ENCODE measurements at places on chromosomes 4 and X.
A peak's percentile ranks its signal among the peaks of the same experiment; 100 is the strongest.

DNA sequence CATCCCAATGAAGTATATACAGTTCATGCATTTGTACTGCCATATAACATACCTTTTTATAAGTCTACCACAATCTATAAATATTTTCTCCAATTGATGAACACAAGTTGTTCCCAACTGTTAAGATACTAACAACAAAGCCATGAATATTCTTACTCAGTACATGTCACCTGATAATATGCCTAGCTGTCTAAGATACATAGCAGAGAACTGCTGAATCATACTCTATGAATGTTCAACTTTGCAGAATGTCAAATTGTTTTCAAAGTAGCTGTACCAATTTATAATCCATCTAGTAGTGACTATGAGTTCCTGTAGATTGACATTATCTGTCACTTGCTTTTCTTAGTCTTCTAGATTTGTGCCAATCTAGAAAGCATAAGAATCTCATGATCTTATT, 84.9 kb downstream of the RAB28 start:
- DNase-seq = no peak

GRCh38 chrX:49884290-49884862, 5.1 kb downstream of the USP27X start:
- DNase-seq = peak; percentile 58

DNA sequence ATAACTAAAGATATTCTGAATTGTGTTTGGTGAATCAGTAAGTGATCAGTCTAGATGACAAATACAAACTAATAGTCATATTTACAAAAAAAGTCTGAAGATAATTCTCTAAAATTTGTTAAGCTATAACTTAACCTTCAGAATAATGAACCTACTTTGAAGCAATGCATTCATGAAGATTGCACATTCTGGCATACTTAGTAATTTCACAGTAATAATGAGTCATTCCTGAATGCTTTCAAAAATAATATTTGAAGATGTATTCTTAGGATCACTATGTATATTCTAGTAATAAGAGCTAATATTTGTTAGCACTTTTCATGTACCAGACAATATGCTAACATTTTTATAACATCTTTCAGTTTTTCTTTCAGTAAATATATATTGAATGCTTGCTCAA, 756.7 kb upstream of the SLIT2 start:
- no peak for DNase-seq

- no peak for DNase-seq
Observed at GRCh38 chrX:132227383-132228112, 8.3 kb upstream of the RAP2C start.

DNA sequence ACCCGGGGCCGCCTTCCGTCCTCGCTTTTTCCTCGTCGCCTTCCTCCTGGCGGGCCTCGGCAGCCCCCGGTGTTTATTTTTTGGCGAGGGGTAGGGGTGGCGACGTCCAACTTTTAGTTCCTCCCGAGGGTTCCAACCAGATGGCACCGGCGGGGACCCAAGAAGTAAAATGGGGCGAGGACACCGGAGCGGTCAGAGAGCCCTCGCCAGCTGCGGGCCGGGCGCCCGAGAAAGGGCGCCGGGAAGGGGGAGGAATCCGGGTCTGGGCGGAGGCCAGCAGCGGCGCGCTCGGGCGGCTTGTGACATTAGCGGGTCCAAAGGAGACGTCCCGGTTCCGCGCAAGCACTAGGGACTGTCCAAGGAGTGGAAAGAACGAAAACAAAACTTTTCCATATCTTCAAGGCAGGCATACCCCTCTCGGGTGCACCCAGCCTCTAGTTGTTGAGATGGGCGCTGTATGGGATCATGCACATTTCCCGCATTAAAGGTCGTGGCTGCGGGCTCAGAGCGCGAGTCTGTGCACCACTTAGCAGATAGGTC, 691 bp upstream of the USP46 start:
- peak; percentile 48 for DNase-seq

GRCh38 chr4:22477136-22477812, 38.6 kb downstream of the ADGRA3 start:
- DNase-seq = no peak

GRCh38 chr4:145755802-145756201, 75.9 kb downstream of the C4orf51 start:
- no peak for DNase-seq

GRCh38 chrX:11666952-11667685, 1.4 kb upstream of the ARHGAP6 start:
- DNase-seq = no peak

GRCh38 chr4:147049946-147050345, 104.3 kb upstream of the TTC29 start:
- no peak for DNase-seq

GRCh38 chrX:47501226-47502074, 18.4 kb upstream of the ZNF41 start:
- no peak for DNase-seq

DNA sequence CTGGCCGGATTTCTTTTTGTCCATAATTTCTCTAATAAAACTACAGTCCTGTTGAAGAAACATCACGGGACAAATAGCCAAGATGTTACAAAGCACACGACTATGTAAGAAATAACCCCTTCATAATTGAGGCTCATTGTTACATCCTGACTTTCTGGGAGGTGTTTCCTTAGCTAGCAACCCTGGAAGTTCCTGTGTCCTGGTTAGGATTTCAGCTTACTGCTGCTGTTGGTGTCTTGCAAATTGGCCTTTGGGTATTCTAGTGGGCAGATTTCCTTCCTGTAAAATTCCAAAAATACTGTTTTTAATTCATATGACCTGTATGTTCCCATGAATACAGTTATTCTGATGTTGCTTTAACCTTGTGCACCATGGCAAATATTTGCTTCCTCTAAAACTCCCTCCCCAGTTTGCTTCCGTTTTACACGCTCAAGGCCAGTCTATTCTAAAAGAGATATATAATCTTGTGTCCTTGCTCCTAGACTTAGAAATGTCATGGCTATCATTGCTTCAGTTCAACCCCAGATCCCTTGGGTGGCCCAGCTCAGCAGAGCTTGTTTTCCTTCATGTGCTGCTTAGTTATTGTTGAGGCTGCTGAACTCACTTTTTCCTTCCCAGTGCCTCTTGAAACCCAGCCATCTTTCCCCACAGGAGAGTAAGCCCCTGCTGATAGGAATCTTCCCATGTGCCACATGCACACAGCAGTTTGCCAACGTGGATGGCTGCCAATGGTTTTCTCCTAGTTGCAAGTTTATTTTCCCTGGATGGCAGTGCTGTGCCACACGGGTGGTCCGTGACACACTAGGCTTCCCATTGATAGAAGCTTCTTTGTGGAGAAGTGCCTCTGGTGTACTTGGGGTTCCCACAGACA, 75.8 kb downstream of the TSPAN7 start:
- DNase-seq = no peak

DNA sequence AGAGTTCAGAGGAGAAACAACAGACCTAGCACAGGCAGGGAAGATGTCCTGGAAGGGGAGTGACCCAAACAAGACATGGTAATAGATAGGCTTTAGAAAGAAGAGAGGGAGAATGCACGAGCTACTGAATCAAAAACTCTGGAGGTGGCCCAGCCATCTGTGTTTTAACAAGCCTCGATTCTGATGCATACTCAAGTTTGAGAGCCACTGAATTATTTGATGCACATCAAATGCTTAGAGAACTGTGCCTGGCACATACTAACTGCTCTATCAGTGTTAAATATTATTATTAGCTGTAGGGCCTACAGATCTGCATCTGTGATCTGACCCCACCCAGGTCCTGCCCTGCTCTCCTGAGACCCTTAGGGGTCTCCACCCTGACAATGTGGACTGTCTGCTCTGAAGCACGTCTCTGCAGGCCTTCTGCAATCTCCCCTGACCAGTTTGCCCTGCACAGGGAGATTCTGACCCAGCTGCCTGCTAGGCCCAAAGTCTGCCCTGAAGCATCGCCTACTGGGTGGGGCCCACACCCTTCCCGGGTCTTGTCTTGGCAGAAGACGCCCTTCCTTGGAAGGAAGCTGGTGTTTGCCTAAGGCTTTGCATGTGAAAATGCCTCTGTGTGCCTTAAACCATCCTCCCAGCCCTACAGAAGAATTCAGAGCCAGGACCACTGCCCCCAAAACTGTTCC, 201.5 kb upstream of the KLF3 start:
- DNase-seq = no peak

DNA sequence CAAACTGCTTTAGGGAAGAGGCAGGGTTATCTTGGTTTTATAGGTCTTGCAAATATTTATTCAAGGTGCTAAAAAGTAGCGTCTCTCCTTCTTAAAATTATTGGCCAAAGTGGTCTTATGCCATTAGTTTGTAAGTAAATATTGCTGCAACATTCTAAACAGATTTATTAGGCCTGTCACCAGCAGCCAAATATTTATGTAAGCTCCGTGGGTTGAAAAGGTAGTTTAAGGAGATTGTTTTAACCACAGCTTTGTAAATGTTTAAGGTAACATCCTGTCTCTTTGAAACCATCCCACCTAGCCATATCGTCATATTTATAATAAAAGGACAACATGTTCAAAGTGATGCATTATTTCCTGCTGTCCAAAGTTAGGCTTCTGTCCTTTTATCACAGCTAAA, 210.1 kb upstream of the LNX1 start:
- DNase-seq = no peak

- DNase-seq = no peak
Observed at GRCh38 chr4:153987291-153987690, 198.4 kb upstream of the SFRP2 start.

- no peak for DNase-seq
Observed at GRCh38 chr4:8644461-8644891, 51.9 kb downstream of the CPZ start.

DNA sequence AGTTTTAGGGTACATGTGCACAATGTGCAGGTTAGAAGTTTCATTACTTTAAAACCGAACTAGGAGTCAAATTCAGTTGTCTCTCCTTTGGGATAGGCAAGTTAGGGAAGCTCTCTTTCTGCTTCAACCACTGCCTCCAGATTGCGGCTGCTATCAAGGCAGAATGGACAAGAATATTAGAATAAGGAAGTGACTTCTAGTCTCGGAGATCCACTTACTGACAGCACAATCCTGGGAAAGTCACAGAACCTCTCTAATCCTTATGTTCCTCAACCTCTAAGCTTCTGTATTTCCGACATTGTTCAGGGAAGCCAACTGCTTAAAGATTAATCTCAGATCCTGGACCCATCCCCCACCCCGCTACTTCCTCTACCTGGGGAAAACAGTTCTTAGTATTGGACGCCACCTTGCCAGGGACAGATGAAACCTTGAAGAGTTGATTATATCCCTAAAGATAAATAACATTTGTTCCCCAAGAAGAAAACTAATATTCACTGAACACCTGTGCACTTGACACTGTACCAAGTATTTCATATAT, 2.1 kb downstream of the NUP62CL start:
- no peak for DNase-seq

GRCh38 chr4:77669946-77670590, 64.4 kb downstream of the CXCL13 start:
- DNase-seq = no peak

DNA sequence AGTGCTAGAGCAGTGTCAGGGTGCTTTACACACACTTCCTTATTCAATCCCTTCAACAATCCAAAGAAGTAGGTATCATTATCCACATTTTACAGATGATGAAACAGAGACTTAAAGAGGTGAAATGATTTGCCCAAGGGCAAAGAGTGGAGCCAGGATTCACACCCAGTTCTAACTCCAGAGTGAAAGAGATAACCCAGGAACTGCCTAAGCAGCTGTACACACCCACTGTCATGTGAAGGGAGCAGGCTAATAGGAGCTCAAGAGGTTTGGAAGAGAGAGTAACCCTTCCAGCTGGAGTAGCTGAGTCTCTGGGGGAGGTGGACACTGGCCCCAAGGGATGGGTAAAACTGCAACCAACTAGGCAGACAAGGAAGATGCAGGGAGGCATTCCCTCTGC, 92.5 kb downstream of the FBXL5 start:
- DNase-seq = no peak

DNA sequence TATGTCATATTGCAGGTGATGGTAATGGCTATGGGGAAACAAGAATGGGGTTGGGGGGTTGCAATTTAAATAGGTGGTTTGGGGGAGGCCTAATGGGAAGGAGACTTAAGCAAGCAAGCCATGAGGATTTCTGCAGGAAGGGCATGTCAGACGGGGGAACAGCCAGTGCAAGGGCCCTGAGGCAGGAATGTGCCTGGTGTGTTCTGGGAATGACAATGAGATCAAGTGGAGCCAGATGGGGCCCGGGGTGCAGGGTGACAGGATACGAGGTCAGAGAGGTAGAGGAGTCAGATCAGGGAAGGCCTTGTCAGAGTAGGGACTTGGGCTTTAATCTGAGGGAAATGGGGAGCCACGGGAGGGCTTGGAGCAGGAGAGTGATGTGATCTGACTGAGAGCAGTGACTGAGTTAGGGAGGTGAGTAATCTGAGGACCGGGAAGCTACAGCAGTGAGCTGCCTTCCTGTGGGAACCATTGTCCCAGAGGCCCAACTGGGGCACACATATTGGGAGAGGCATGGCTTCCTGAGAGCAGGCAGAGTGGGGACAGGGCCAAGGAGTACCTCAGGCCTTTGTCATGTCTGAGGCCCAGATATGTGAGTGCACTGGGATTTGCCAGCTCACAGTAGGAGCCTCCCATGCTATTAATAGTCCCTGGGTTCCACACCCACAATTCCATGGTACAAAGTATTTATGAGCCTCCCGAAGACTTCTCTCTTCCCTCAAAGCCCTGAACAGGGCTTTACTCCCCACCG, 139.8 kb downstream of the BCOR start:
- DNase-seq = no peak

- peak; percentile 32 for DNase-seq
Observed at GRCh38 chr4:125317525-125317877, 2.7 kb downstream of the FAT4 start.

DNA sequence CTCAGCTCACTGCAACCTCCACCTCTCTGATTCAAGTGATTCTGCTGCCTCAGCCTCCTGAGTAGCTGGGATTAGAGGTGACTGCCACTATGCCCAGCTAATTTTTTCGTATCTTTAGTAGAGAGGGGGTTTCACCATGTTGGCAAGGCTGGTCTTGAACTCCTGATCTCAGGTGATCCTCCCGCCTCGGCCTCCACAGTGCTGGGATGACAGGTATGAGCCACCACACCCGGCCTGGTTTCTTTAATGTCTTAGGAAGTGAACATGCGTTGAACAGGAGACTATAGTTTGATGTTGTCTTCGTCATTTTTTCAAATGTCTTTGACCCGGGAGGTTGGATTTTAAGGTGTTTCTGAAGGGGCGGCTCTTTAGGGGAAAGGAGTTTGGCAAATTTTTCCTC, 91.0 kb downstream of the DHRSX start:
- DNase-seq = no peak

DNA sequence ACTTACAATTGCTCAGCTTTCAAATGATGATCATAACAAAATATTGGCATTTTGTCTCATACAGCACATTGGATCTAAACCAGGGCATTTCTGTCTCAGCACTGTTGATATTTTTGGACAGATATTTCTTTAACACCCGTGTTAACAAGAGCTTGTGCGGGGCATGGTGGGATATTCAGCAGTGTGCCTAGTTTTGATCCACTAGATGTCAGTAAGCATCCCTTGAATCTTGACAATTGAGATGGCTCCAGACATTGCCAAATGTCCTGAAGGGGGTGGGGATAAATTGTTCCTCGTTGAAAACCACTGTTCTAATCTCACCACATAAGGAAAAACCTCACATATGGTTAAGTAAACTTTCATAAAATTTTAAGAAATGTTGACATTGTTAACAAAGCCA, 806.3 kb downstream of the STIM2 start:
- DNase-seq = no peak
